Caudate nucleus (tissue), 63 donors: ENCODE measurements at places on chromosomes 1 and 21.

- DNase-seq = no peak
Measured at GRCh38 chr1:111967067-111967690, 22.3 kb downstream of the KCND3 start.

GRCh38 chr1:213561870-213562269, 425.9 kb upstream of the PROX1 start:
- no peak for DNase-seq

- DNase-seq = no peak
Measured at GRCh38 chr21:34307991-34308532, 55.7 kb upstream of the KCNE2 start.

DNA sequence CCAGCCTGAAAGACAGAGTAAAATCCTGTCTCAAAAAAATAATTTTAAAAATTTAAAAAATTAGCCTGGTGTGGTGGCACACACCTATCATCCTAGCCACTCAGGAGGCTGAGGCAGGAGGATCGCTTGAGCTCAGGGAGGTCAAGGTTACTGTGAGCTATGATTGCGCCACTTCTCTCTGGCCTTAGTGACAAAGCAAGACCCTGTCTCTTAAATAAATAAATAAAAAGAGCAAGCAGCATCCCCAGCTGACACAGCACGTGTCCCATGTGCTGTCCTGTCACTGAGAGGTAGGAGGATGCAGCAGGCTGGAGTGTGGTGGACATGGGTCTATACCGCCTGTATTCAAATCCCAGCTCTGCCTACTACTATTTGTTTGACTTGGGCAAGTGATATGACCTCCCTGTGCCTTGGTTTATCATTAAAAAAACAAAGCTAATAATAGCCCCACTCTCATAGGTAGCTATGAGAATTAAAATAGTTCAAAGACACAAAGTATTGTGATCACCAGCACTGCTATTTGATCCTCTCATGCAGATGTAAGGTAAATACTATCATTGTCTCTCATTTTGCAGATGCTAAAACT, 22.2 kb upstream of the ECE1 start:
- DNase-seq = no peak

GRCh38 chr1:53810497-53810896, 27.6 kb downstream of the NDC1 start:
- no peak for DNase-seq

DNA sequence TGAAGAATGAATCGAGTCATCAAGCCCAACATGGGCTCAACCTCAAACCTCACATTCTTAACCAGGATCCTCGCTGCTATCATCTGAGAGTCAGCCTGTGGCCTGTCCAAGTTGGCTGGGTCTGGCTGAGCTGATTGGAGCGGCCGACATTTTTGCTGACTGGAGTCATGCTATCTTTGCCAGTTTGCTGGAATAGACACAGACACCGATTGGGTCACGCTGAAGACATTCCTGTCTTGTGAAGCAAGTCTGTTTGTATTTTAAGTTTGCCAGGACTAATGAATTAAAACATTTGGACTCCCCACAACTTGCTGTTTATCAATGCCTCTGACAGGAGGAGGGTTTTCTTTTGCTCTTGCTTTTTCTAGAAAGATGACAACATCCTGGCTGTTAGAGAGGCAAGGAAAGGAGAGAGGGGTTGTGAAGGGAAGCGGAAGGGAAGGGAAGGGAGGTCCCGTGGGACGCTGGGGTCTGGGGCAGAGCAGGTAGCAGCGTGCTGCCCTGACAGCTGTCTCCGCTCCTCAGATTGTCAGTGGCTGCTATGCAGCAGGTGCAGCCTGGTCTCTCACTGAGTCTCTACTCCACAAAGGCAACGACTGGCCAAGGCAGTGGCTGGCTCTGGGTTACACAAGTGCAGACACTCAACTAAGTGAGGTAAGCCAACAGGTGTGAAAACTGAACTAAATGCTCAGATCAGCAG, at the start of gene MAP3K7CL:
Gene MAP3K7CL (plus strand): TSS at position 375 of the 700 bp plus-strand sequence. CDS start 2,701 bp downstream, outside the sequence.
- DNase-seq = no peak

- no peak for DNase-seq
Measured at GRCh38 chr1:164263540-164263939, 295.4 kb upstream of the PBX1 start.

- DNase-seq = no peak
Measured at GRCh38 chr1:25729790-25730644, 70.0 kb upstream of the SELENON start.

GRCh38 chr21:23131177-23131576, 2133.0 kb downstream of the NCAM2 start:
- DNase-seq = no peak

DNA sequence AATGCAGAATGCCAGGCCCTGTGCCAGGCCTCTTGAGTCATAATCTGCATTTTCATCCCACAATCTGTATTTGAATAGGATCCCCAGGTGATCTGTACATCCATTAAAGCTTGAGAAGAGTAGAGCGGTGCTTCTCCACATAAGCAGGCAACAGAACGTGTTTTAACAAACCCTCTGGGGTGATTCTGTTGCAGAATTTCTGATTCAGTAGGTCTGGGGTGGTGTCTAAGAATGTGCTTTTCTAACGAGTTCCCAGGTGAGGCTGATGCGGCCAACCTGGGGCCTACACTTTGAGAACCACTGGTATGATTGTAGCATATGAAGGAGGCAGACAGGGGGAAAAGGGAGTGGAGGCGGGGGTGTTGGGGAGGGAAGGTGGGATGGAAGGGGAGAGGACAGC, 78.4 kb upstream of the POU3F1 start:
- no peak for DNase-seq

- peak; percentile 16 for DNase-seq
Measured at GRCh38 chr1:15833069-15833679, 14.3 kb upstream of the SPEN start.

DNA sequence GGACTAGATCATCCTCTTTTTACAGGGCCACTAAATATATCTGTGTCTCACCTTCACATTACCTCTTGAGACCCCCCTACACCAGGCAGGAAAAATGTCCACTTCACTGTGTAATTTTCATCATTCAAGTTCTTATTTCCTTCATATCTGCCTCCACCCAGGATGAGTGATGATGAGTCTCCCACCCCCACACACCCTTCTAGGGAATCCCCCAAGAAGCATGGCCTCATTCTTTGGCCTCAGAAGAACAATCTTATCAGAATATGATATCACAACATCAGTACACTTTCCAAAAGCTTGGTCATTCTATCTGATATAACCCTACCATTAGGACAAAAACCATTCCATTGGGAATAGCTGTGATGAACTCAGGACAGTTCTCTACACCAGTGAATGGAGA, 170.3 kb upstream of the DUSP10 start:
- no peak for DNase-seq

- no peak for DNase-seq
Measured at GRCh38 chr1:34192621-34193020, 15.9 kb downstream of the C1orf94 start.

GRCh38 chr1:102896286-102896685, 212.0 kb downstream of the COL11A1 start:
- DNase-seq = no peak

- DNase-seq = no peak
Measured at GRCh38 chr1:77245830-77246229, 26.6 kb upstream of the PIGK start.

- DNase-seq = no peak
Measured at GRCh38 chr1:94970783-94971182, 43.9 kb upstream of the CNN3 start.

DNA sequence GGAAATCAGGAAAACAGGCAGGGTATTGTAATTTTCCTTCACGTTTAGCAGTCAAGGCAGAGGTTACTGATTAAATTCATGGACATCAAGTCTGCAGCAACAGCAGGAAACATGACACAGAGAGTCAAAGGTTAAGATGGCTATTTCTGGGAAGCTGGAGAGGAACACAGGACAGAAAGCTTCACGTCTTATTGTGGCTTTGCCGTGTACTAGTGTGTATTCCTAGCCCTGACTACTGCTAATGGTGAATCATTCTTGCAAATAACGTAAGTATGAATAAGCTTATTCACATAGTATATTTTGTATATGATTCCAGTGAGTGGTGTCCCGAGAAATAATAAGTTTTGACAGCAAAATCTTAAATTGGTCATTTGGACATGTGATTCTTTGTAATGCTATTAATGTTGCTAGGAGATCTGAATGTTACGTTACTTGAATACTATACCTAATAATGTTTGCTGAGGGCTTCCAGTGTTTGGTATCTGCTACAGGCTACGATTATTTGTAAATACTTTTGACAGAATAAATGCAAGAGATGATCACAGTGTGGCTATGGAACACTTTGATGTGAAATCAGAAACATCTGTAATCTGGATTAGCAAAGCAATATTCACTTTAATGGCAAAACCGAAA, 77.4 kb downstream of the DISP1 start:
- DNase-seq = no peak

DNA sequence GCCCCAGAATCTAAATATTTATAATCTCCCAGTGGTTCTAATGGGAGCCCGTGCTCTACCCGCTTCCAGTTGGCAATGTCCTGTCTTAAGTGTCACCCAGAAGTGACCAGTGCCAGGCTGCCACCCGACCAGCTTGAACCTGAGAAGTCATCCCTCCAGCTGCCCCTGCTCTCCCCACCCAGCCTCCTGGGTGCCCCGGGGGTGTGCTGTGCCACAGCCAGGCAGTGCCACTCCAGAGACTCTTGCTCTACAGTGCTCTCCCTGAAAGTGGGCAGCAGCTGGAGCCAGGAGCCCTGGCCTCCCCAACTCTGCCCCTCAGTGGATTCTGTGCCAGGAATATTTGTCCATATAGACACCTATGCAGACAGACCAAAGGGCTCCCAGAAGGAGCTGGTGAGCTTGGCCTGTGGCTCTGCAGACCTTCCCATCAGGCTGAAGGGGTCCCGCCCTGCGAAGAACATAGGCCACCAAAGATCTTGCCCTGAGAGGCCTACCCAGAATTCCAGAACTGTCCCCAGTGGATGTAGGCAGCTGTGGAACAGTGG, 9.0 kb upstream of the EPS8L3 start:
- no peak for DNase-seq

GRCh38 chr1:89540406-89540970, 15.9 kb downstream of the LRRC8B start:
- DNase-seq = no peak

DNA sequence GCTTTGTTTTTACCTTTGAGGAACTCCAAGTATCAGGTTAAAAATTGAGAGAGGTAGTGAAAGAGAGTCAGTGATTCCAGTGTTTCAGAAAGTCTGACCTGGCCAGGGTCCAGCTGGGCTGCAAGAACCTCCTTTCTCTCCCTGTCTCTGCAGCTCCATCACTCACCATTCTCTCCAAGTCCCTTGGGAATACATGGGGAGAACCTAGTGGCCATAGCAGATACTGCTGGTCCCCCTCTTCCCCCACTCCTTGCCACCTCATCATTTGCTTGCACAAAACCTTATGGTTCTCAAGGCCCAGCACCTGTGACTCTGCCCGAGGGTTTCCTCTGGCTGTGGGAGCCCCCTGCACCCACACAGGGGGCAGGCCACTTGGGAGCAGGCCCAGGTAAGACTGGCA, 279.5 kb downstream of the KIF26B start:
- no peak for DNase-seq

GRCh38 chr21:45419162-45419561, 14.2 kb downstream of the COL18A1 start:
- no peak for DNase-seq

- no peak for DNase-seq
Measured at GRCh38 chr1:160402001-160402795, 1.8 kb downstream of the VANGL2 start.

- no peak for DNase-seq
Measured at GRCh38 chr1:48560577-48560976, 88.6 kb upstream of the SPATA6 start.

GRCh38 chr1:182392050-182393028, 749 bp upstream of the GLUL start:
- peak; percentile 62 for DNase-seq

GRCh38 chr1:205205055-205205454, 6.4 kb downstream of the DSTYK start:
- no peak for DNase-seq

- no peak for DNase-seq
Measured at GRCh38 chr1:119981986-119982815, 85.9 kb upstream of the ADAM30 start.

GRCh38 chr1:223378754-223379153, 14.5 kb upstream of the CCDC185 start:
- no peak for DNase-seq

GRCh38 chr1:183230413-183230812, 44.3 kb downstream of the LAMC2 start:
- DNase-seq = no peak

DNA sequence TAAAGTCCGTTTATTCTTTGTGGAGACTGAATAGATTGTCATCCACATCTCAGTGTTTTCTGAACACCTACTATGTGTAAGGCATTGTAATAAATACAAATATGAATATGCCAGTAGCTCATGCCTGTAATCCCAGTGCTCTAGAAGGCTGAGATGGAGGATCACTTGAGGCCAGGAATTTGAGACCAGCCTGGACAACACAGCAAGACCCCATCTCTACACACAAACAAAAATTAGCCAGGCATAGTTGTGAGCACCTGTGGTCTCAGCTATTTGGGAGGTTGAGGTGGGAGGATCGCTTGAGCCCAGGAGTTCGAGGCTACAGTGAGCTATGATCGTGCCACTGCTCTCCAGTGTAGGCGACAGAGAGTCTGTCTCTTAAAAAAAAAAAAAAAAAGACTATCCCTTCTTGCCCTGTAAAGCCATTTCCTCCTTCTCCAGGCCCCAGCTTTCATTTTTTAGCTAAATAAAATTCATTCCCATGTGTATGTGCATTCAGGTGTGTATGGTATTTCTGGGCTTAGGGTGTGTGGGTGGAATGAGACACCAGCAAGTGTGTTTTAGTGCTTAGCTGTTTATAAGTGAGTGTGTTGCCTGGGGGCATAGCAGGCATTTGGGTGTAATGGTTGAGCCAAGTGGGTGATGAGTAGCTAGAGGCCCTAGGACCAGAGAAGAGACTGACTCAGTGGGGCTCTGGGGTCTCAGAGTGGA, 7.8 kb downstream of the CELSR2 start:
- no peak for DNase-seq

GRCh38 chr1:33306653-33307493, 14.0 kb downstream of the A3GALT2 start:
- DNase-seq = no peak

GRCh38 chr1:116224561-116224960, 113.4 kb downstream of the MAB21L3 start:
- no peak for DNase-seq

DNA sequence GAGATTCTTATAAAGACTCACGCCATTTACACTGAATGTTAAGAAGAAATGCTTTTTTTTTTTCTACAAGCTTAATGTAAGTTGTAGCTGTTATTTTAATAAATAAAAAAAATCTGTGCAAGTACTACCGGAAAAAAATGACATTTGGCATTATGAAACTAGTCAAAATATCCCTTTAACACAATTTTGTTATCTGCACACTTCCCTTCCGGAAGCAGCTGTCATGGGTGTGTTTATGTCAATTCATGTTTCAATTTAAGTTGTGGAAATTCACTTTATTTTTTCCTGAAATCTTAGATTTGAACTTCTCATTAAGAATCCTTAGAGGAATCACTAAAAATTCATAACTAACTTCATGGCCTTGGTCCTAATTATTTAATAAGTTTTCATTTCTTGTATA, 308.1 kb downstream of the KCTD3 start:
- no peak for DNase-seq

- no peak for DNase-seq
Measured at GRCh38 chr1:41823471-41823870, 95.3 kb downstream of the HIVEP3 start.
